ENCODE measurements at places on chromosomes 5 and 9. TPM values are rescaled to one million over a fixed set of nuclear protein-coding genes. Genes with fewer than 3 reads are reported as not detected.

- no peak overlapping the region for H3K27ac ChIP-seq
- no peaks in the 10 kb centered on the region for H3K36me3 ChIP-seq
- no peak for DNase-seq
- no peaks in the 10 kb centered on the region for H3K27me3 ChIP-seq
Observed at GRCh38 chr9:112360047-112360804, 19.7 kb upstream of the HSDL2 start.

- H3K27ac ChIP-seq = no peak overlapping the region
- H3K4me1 ChIP-seq = peaks cover 10% of the 10 kb centered on the region
- H3K36me3 ChIP-seq = no peaks in the 10 kb centered on the region
- H3K4me3 ChIP-seq = no peak overlapping the region
- H3K27me3 ChIP-seq = peaks cover 21% of the 10 kb centered on the region
- DNase-seq = no peak
Observed at GRCh38 chr5:158943057-158943456, 156.7 kb downstream of the EBF1 start.

DNA sequence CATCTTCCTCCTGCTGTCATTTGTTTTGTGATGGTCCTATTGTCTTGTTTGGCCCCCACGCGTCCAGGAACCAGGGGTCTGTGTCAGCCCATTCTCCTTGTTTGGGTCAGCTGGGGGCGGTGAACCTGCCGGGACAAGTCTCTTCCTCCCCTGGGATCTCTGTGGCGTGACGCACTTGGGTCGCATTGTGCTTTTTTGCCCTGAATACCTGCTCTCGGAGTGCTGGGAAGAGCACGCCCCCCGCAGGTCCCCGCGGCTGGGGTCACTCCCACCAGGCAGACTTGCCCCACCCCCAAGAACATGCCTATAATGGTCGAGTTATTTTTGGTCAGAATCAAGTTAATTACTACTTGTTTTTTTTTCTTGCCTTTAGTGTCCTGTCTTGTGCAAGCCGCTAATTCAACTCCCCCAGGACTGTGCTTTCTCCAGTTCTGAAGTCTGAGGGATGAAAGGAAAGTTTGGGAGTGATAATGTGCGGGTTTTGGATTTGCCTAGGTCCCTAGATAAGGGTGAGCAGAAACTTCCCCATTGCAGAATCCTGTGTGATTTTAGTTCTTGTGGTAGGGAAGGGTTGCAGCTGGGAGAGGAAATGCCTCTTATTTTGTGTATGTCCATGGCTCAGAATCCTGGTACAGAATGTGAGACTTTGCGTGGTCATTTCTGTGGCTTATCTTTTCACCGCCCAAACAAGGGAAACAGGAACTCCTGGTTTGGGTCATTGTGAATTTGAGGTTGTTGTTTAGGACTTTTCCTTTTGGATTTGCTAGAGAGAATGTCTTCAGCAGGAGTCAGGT is 789 bp downstream of the ACER2 start:
- peak overlapping the region; percentile 87 for H3K27ac ChIP-seq
- H3K36me3 ChIP-seq = no peaks in the 10 kb centered on the region
- H3K4me1 ChIP-seq = peaks cover 13% of the 10 kb centered on the region
- no peak for DNase-seq
- peak overlapping the region; percentile 93 for H3K4me3 ChIP-seq

The ARL14EPL gene
- not detected for total RNA-seq

- no peak for DNase-seq
- no peaks in the 10 kb centered on the region for H3K36me3 ChIP-seq
- no peak overlapping the region for H3K27ac ChIP-seq
Observed at GRCh38 chr5:112113565-112113964, 305.5 kb downstream of the EPB41L4A start.

GRCh38 chr9:121557581-121558447 is 58.2 kb upstream of the GGTA1 start:
- no peak for DNase-seq
- H3K36me3 ChIP-seq = no peaks in the 10 kb centered on the region
- H3K4me1 ChIP-seq = peaks cover 27% of the 10 kb centered on the region
- H3K27ac ChIP-seq = peak overlapping the region; percentile 56
- H3K27me3 ChIP-seq = peaks cover 3% of the 10 kb centered on the region
